ENCODE measurements at places on chromosomes 3 and 15.

- DNase-seq: no peak
These were observed 114.4 kb downstream of the ATG7 start for GRCh38 chr3:11386465-11387113.

GRCh38 chr15:25863111-25863967 lies at the start of gene ATP10A:
ATP10A (minus strand) TSS chr15:25863327; CDS start chr15:25863096, 231 bp downstream.
- DNase-seq: no peak

DNA sequence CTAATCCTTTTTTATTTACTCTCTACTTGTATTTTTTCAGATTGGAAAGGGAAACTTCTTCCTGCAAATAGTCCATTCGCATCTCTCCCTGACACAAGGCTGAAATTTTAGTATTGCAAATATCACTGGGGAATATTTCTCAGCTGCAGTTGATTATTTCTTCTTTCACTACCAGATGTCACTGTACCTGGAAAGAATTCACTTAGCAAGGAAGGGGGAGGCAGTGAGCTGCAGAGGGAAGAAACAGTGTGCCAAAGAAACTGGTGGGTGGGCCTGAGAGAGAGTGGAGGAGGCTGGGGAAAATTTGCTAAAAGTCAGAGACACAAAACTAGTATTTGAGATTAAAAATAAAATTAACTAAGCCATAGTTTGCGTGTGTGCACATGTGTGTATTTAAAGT lies 142.3 kb upstream of the STT3B start:
- DNase-seq: no peak

GRCh38 chr3:128605091-128606046 lies 45.2 kb downstream of the RPN1 start:
- no peak for DNase-seq

- DNase-seq: no peak
These were observed 36.8 kb upstream of the RPL32 start for GRCh38 chr3:12878141-12878574.

- no peak for DNase-seq
These were observed 36.2 kb downstream of the FEM1B start for GRCh38 chr15:68313501-68314410.

DNA sequence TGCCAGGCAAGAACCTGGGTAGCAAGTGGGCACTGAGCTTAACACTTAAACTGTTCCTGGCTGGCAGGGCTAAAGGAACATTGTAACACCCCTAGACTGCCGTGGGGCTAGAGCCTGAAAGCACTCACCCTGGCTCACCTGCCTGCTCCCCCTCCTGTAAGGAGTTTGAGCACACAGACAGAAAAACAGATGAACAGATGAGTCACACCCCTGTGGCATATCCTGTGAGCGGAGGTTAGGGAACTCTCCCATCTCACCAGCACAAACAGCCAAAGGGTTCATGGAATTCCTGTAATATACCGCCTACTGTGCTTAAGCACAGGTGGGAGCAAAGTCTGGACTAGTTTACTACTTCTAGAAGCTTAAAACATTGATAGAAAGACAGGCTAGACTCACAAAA lies 300.1 kb downstream of the ROBO1 start:
- DNase-seq: no peak

DNA sequence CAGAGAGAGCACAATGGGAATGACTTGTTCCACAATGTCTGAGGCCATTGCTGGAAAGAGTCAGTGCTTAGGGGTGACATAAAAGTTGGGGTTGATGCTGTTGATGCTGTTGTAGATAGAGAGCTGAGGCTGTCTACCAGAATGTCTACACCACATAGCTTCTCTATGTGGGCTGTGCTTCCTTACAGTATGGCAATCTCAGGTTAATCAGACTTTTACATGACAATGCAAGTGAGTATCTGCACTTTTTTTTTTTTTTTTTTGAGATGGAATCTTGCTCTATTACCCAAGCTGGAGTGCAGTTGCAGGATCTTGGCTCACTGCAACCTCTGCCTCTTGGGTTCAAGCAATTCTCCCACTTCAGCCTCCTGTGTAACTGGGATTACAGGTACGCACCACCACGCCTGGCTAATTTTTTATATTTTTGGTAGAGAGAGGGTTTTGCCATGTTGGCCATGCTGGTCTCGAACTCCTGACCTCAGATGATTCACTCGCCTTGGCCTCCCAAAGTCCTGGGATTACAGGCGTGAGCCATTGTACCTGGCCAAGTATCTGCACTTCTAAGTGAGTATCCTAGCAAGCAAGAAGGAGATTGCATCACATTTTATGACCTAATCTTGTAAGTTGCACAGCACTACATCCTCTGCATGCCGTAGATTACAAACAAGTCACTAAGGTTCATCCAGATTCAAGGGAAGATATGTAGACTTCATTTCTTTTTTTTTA lies 28.7 kb downstream of the DLEC1 start:
- DNase-seq: no peak
